CD4-positive, alpha-beta T cell treated with Interleukin-10 for 1 hour (primary cell): ENCODE measurements at places on chromosomes 12 and 14.

DNA sequence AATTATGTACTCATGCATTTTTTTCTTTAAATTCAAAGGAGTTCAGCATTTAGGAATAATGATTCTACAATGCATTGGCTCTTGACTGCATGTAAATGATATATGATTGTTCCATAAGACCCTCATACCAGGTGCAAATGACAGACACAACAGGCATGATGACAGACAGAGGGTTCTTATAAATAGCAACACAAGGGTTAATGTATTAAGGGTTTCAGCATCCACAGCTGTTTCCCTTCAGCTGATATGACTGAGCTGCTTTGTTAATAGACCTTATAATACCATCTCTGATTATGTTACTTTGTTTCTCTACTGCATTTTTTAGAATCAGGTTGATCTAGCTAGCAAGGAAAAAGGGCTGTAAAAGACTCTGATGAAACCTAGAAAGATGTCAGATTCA lies 90.8 kb upstream of the TMTC2 start:
- DNase-seq = no peak

- DNase-seq = no peak
Observed at GRCh38 chr12:97347956-97348355, 114.6 kb upstream of the RMST start.

DNA sequence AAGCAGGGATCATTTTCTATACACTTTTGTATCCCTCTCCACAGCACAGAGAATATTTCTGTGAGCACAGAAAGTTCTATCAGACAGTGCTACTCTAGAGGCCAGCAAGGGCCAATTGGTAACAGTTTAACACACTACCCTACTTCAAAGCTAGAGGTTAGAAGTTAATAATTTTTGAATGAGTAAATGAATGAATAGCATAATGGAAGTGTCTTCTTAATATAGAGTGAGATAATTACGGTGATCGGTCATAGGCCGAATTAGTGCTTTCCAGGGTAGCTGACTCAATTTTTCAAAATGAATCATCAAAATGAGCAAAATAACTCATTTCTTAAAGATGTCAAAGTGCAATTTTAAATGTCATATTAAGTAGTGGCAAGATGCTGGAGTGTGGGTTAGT lies 67.0 kb upstream of the CCDC198 start:
- no peak for DNase-seq

DNA sequence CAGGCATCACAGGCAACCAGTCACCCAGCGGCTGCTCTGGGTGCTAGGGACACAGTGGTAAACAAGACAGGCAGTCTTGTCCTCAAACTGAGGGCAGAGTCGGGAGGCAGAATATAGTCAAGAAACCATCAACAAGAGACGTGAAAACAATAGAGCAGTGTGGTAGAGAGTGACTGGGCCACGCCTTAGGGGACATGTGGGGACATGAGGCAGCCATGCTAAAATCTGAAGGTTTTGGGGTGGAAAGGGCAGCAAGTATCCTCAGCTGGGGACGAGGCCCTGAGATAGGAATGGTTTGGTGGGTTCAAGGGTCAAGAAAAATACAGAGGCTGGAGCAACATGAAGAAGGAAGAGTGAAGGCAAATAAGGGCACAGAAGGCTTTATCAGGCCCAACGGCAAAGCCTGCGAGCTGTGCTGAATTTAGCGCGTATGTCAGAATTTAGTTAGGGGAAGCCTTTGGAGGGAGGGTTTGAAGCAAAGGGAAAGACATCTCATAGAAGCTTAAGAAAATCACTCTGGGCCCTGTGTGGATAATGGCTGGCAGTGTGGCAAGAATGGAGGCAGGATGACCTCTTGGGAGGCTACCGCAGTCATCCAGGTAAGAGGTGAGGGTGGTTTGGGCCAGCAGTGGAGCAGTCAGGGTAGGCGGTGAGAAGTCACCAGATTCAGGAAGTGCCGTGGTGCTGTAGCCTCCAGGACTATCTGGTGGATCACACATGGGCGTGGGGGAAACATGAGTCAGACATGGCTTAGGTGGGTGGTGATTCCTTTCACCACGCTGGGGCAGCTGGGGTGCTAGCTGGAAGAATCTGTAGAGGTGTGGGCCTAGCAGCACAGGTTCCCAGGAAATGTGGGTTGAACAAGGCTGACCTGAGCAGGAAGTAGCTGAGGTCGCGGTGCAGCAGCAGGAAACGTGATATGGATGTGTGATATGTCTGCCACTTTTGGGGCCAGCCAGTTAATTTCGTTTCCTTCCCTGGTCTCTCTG lies 3.0 kb downstream of the EVL start:
- DNase-seq = peak; percentile 91

GRCh38 chr14:100988011-100988410 lies 84.5 kb upstream of the RTL1 start:
- no peak for DNase-seq

DNA sequence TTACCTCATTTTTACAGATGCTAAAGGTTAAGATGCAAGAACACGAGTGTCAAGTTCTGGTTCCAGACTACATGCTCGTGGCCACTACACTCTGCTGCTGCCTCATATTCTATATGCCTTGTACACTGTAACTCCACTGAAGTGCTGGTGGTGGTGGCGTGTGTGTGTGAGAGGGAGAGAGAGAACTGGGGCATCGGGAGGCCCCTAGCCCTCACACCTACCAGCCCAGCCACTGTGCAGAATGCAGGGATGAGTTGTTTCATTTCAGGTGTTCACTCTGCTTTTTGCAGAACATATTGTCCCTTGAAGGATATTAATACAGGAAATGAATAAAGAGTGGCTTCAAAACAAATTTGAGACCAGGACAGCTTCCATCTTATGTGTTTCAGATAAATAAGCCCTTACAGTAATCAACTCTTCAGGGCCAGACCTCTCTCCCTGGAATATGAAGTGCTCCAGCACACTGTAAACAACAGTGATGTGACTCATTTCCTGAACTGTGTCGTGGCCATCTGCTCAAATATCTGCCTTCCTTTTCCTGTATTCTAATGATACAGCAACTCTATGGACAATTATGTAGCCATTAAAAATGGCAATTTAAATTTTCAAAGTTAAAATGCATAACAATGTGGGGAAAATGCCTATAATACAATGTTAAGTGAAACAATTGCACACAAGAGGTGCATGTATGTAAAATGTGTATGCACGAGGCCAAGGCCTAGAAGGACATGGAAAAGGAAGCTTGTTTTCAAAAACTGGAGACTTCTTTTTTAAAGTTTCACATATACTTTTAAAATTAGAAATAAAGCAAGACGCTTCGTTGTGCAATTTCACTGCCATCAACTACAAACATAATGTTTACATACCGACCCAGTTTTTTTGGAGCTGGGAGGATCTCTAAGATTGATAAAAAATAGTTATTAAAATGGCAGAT lies 215.4 kb downstream of the PELI2 start:
- no peak for DNase-seq

GRCh38 chr12:50006280-50006679 lies 19.0 kb downstream of the RACGAP1 start:
- DNase-seq = no peak

DNA sequence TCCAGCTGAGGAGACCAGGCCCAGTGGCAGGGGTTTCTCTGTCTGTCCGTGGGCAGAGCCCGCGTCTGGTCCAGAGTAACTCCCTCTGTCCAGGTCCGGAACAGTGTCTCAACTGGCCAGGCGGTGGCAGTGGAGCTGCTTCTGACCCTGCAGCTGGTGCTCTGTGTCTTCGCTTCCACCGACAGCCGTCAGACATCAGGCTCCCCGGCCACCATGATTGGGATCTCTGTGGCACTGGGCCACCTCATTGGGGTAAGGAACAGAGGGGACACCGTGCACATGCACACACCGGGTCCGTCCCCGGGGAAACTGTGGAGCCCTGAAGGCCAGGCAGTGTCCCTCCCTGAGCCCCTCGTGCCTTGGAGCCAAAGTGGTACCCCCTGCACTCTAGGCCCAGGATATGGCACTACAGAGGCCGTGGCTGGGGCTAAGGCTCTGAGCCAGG lies 1.5 kb downstream of the AQP6 start:
- DNase-seq = no peak

- no peak for DNase-seq
Observed at GRCh38 chr12:34287986-34288962, 266.0 kb downstream of the ALG10 start.

DNA sequence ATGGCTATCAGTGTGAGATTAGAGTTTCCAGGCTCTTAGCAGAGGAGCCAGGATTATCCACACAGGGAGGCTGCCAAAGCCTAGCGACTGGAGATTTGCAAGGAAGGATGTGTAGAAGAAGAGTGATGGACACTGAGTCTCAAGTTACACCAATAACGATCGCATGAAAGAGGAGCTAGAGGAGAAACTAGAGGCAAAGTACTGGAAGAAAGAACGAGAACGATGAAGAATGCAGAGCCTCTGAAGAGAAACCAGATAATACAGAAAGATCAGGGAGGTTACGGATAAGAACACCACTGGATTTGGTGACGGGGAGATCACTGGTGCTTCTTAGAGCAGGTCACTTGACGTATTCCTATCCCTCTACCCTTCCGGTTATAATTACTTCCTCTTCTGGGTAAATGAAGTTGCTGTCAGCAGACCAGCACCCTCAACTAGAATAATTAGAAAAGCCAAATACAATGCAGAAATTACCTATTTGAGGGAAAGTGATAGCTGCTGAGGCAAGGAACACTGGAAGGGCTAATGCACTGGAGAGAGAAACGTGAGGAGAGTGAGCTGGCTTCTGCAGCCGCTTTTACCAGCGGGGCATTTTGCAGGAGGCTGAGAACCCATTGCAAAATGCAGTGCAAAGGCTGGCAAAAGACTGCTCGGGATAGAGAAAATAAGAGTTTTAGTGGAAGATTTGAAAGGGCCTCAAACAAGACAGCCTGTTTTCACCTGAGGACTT lies 93.1 kb upstream of the HIF1A start:
- DNase-seq = no peak

- DNase-seq = no peak
Observed at GRCh38 chr14:96212896-96213295, 8.3 kb downstream of the BDKRB2 start.

- DNase-seq = peak; percentile 7
Observed at GRCh38 chr12:7374423-7375144, 69.4 kb downstream of the CD163L1 start.

- peak; percentile 26 for DNase-seq
Observed at GRCh38 chr14:39383026-39383660, 49.1 kb downstream of the FBXO33 start.

DNA sequence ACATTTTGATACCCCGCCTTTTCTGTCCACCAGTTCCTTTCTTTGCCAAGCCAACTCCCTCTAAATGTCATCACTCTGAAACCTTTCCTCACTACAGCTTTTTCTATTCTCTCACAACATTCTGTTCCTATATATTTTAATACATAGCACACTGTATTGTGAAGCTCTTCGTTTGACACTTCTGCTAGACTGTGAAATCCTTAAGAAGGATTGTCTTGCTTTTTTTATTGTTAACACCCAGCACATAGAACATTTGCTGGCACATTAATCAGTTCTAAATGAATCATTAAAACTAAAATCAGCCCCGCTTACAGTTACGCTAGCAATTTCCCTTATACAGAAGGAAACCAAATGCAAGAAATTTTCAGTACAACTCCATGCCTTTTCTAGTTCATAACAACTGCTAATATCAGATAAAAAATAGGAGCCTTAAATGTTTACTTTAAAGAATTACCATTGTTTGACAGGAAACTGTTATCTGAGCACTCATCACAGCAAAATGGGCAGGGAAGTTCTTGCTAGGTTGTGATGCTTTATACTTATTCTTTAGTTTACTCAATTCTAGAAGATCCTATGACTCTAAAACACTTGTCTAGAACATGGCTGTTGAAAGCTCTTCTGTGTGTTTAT lies 93.5 kb downstream of the PPP1R12A start:
- no peak for DNase-seq
